HCEC 1CT (cell line): ENCODE measurements at places on chromosomes 4 and X.

DNA sequence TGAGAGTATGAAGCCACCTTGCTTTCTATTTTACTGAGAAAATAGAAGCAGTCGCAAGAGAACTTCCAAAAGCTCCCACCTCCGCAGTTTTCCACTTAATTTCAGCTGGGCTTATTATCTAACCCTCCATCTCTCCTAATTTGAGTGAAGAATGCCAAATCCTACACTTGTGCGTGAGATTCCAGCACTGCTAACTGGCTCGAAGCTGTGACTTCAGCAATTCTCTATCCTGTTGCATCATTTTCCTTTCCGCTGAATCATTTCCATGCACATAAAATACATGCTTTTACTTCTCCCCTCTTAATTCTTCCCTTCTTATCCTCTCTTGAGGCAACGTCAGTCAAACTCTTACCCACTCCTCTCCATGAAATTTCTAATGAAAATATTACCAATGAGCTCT is 189.5 kb downstream of the GASK1B start:
- DNase-seq: no peak

- DNase-seq: peak; percentile 27
Measured at GRCh38 chr4:128525992-128526630, 238.5 kb upstream of the PGRMC2 start.

GRCh38 chrX:9873952-9874351 is 87.7 kb downstream of the SHROOM2 start:
- DNase-seq: no peak

- DNase-seq: no peak
Measured at GRCh38 chrX:35728481-35728880, 69.7 kb upstream of the MAGEB16 start.

DNA sequence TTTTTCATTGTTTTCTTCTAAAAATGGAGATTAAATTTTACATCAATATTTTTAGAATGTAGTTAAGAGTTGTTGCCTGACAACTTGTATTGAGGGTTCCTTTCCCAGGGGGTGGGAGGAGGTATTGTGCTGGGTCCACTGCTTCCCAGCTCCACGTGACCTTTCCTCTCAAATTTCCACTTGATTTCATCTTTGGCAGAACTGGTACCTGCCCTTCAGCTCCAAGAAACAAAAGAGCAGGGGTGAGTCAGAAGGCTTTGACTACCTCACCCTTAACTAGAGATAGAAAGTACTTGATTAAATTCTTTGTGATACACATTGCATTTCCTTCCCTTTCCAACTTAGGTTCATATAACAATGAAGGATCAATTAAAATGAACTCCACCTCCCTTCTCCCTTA is 19.7 kb downstream of the TRIM2 start:
- no peak for DNase-seq

DNA sequence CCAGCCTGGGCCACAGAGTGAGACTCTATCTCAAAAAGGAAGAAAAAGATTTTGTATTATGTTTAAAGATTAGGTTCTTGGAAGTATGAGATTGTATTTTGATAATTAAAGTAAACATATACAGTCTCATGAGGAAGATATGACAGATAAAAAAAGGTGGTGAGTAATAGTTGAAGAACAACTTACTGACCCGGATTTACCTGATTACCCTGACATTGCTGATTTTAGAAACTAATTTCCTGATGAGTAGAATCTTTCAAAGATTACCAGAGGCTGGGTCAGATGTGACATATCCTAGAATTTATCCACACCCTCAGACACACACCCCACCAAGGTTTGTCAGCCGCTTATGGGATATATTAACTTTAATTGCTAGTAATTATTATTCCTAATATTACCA is 9.5 kb downstream of the CDKL5 start:
- no peak for DNase-seq

GRCh38 chrX:10010686-10011085 is 43.5 kb downstream of the CLDN34 start:
- DNase-seq: peak; percentile 85
